ENCODE measurements at places on chromosomes 1 and 21. TPM values are rescaled to one million over a fixed set of nuclear protein-coding genes. Genes with fewer than 3 reads are reported as not detected.

GRCh38 chr1:41790351-41790750, 128.4 kb downstream of the HIVEP3 start:
- DNase-seq = no peak

GRCh38 chr1:156248323-156248683, 447 bp upstream of the PAQR6 start:
- no peak for DNase-seq

HES5 gene
- total RNA-seq = not detected

DNA sequence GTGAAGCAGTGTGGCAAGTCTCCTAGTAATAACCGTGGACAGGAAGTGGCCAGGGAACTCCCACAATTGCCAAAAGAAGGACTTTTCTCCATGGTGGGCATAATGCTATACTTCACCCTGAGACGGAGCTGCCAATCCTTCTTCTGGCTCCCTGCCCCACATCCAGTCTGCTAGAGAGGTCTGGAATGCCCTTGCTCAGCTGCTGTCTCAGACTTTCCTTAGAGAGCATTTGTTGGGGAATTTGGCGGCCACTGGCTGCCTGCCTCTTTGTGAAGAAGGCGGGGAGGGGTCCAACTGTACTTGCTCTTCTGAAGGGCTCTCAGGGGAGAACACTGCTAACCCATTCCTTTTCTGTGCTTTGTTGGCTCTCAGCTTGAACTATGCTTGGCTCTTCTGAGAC, 123.7 kb upstream of the EDN2 start:
- DNase-seq = no peak

DNA sequence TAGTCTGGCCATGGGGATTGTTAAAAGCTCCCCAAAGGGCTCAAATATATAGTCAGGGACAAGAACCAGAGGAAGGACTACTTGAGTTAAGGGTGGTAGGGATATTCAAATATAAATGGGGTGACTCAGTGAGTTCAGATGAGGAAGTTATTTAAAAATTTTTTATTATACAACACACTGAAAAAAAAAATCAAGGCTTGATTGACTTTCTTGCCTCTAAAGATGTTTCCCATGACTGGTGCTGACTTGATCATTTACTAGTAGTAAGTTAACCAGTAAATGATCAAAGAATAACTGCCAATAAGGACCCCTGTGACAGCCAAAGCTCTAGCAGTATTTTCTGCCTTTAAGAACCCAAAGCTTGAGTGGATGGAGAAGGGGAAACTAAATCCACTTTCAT, 357.6 kb upstream of the NR5A2 start:
- no peak for DNase-seq

- peak; percentile 94 for DNase-seq
Observed at GRCh38 chr1:27366113-27366410, 699 bp downstream of the MAP3K6 start.

AMY1B gene
- not detected for total RNA-seq

DNA sequence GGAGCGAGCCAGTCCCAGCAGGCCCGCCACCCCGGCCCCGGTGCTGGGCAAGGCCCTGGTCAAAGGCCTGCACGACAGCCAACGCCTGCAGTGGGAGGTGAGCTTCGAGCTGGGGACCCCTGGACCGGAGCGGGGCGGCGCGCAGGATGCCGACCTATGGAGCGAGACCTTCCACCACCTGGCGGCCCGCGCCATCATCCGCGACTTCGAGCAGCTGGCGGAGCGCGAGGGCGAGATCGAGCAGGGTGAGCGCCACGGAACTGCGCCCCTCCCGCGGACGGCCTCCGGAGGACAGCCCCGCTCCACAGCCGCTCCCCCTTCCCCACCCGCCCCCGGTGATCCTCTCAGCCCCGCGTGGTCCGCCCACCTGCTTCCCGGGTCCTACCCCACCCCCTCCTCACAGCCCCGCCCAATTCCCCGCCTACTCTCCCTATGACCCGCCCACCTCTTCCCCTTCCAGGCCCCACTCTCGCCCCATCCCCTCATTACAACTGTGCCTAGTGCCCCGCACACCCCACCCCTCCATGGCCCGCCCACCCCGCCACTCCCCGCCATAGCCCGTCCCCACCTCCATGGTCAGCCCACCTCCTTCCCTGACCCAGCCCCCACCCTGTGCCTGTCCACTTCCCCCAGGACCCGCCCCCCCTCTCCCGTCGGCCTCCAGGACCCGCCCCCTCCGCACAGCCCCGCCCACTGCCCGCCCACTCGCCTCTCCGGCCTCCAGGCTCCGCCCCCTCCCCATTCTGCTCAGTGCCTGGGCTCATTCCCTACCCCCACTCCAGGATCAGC, 52.7 kb downstream of the VWA5B1 start:
- DNase-seq = no peak

- DNase-seq = no peak
Observed at GRCh38 chr1:36994868-36995267, 39.4 kb downstream of the GRIK3 start.

BCAN gene
- total RNA-seq = not detected

GNG4 gene
- total RNA-seq = 0.42 TPM

DNA sequence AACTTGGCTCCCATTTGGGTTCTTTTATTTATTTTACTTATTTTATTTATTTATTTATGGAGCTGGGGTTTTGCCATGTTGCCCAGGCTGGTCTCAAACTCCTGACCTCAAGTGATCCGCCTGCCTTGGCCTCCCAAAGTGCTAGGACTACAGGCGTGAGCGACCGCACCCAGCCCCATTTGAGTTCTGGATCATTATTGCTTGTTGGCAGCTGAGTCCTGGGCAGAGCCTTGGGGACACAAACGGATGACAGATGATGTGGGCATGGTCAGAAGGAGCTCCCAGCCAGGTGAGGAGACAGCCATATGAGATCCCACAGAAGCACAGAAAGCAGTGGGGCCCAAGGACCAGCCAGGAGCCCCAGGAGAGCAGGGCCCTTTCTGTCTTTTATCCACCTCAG, 254.0 kb downstream of the MATN1 start:
- DNase-seq = no peak

- DNase-seq = no peak
Observed at GRCh38 chr1:221772117-221772516, 30.2 kb upstream of the DUSP10 start.

SMCP gene
- total RNA-seq = not detected
